ENCODE measurements at places on chromosomes 16 and 17.

DNA sequence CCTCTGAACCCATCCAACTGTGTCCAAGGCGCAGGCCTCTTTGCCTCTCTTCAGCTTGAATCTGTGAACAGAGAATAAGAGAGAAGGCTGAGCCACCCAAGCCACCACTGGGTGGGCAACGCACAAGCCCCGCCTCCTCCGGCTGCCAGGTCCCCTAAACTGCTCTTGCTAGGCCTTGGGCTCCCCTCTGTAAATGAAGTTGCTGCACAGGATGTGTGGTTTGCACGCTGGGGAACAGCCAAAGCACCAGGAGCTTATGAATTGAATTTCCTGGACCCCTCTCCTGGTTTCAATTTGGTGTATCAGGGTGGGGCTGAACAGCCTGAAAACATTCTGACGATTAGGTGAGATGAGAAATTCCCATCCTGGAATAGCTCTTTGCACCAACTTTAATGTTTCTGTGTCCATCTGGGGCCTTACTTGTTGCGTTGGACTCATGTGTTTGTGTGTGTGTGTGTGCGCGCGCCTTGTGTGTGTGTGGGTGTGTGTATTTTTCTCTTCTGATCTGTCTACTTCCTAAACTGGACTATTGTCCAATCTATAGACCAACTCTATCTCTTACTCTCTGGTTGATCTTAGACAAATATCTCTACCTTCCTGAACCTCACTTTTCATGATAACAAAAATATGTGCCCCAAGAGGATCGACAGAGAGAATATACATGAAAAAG is 2.3 kb downstream of the CCL1 start:
- DNase-seq: no peak

GRCh38 chr16:88566158-88566557 is 4.0 kb upstream of the ZC3H18 start:
- DNase-seq: peak; percentile 71

GRCh38 chr17:6105649-6106007 is 35.4 kb downstream of the WSCD1 start:
- DNase-seq: no peak

DNA sequence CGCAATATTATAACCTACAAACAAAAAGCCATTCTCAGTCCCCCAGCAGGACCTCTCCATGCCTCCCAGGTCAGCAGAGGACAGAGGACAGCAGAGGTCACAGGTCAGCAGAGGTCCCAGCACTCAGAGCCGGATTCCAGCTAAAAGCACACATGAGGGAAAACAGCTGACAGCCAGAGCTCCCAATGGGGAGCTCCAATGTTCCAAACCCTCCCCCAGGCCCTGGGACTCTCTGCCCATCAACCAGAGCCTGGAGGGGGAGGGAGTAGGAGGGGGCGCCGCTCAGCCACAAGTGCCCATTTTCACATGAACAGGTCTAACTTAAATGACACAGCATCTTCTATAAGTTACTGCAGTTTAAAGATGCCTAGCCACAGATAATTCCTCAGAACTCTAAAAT is 77.5 kb downstream of the ANKRD11 start:
- no peak for DNase-seq

DNA sequence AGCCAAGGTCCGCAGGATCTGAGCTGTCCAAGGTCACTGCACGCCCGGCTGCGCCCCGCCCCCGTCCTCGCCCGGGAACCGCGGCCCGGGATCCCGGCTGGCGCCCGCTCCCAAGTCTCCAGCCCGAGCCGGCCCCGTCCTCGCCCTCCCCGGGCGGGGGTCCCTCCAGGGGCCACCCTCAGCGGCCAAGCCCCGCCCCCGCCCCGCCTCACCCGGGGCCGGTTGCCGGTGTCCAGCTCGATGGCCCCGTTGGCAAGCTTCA is 216 bp downstream of the VPS9D1 start:
- no peak for DNase-seq

GRCh38 chr16:17437127-17437720 is 33.5 kb downstream of the XYLT1 start:
- no peak for DNase-seq

DNA sequence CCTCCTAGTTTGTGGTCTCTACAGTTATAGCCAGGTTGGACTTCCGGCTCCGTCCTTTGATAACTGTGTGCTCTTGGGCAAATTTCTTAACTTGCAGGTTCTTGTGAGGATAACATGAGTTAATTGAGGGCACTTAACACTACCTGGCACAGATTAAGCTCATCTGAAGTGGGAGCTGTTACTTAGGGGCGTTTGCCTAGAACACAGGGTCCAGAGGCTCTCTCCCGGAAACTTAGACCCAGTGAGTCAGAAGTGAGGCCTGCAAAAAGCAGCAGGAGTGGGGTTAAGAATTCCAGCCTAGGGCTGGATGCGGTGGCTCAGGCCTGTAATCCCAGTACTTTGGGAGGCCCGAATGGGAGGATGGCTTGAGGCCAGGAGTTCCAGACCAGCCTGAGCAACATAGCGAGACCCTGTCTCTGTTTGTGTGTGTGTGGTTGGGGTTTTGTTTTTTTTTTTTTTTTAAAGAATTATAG is 1.4 kb downstream of the MVP start:
- DNase-seq: peak; percentile 83

DNA sequence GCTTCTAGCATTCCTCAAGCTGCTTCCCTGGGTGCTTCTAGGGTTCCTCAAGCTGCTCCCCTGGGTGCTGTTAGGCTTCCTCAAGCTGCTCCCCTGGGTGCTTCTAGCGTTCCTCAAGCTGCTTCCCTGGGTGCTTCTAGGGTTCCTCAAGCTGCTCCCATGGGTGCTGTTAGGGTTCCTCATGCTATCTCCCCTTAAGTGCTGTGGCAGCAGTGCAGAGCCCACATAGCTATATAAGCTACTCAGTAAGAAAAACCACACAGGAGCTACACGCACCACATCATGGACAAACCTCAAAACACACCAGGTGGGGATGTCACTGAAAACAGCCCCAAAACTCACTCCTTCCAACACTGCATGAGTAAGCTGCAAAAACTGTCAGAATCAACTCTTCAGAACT is 35.2 kb downstream of the ANKRD11 start:
- DNase-seq: no peak

DNA sequence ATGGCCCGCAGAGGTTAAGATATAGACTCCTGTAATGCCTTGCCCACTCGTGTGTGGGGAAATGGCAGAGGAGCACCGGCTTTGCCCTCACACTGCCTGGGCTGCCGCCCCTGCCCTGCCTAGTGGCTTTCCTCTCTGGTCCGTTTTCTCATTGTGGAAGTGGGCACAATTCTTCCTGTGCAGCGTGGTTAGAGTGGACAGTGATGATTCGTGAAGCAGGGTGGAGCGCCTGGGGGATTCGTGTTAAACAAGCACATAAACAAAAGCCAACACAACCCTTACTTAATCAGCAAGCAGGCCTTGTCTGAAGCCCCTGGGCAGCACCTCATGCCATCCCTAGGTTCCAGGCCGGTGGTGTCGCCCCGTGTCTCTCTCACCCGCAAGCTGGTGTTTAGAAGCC is 269.7 kb downstream of the SEC14L1 start:
- no peak for DNase-seq

- peak; percentile 72 for DNase-seq
These were observed 94.8 kb upstream of the DNAH17 start for GRCh38 chr17:78672005-78672404.

Data from fibroblast of skin of right biceps (primary cell).